ENCODE measurements at places on chromosomes 5 and 9.

DNA sequence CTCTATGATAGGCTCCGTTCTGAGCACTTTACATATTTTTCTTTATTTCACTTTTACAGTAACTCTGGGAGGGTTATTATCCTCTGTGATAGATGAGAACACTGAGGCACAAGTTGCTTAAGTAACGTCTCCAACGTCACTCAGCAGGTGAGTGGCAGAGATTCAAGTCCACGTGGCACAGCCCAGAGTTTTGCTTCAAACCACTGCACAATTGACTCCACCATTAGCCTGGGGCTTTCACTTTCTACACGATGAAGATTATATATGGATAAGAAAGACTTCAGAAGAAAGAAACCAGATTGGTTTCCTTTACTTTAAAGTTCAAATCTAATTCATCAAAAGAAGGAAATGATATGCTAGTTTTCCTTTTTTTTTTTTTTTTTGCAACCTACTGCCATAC, 245.9 kb downstream of the SYK start:
- DNase-seq, result no peak

GRCh38 chr5:75753182-75753581, 35.9 kb upstream of the POC5 start:
- no peak for DNase-seq

- no peak for DNase-seq
Observed at GRCh38 chr5:55456216-55456895, 78.4 kb downstream of the PLPP1 start.

DNA sequence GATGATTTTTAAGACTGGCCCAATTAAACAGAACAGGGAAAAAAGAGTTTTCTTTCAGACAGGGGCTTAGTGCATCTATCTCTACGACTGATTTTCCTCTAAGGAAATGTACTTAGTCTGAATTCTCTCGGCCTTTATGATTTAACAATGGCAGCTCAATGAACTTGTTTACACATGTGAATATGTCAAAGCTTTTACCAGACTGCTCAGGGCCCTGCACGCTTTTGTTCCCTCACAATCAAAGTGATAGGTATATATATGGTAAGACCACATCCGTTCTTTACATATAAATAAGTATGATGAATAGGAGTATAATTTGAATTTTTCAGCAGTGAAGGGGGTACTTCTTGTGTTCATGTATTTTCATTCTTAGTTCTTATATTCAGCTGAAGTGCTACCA, 27.6 kb downstream of the LEAP2 start:
- DNase-seq, result no peak

DNA sequence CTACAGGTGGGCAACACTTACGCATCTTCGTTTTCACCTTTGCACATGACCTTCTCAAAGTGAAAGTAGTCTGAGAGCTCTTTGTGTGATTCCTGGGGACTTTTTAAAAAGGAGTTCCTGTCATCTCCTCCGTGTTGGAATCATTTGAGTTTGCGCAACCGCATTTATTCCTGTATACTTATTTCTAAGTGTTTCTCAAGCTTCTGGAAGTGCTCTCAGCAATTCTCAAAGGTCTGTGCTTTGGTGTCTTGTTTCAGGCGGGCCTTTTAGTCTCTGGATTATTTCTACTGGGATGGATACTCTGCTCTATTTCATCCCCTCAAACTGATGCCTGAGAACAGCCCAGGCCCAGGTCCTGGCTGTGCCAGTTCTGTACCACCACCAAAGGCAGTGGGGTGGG, 226.5 kb upstream of the TUT7 start:
- DNase-seq, result no peak

DNA sequence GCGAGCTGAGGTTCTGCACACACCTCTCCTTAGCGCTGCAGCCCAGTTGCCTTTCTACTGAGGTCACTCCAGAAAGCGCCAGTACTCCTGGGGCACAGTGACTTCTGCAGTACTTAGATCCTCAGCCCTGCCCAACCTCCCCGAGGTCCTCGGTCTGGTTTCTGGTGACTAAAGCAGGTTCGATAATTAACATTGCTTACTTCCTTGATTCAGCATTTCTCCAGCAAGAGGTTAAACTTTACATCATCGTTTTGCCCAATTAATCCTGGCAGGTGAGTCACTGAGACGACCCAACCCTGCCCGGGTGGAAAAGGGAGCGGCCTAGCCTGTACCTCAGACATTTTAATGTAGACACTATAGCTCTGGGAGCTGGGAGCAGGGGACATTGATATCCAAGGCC, 77.6 kb downstream of the PLAC8L1 start:
- DNase-seq, result no peak

DNA sequence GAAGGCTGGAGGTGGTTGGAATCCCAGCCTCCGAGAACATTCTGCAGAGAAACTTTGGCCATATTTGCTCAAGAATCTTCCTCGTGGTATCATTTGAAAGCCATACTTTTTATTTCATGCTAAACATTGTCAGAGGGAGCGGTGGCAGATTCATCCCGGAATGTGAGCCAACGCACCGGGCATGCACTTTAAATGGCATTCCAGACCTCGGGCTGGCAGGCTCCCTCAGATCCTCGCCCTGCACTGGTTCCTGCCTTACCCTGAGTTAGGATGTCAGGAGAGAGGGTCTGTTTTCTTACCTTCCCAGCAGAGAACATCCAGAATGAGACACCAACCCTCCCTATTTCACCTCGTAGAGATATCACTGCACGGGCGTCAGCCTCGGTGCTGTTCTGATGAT, 33.8 kb downstream of the GDNF start:
- no peak for DNase-seq

DNA sequence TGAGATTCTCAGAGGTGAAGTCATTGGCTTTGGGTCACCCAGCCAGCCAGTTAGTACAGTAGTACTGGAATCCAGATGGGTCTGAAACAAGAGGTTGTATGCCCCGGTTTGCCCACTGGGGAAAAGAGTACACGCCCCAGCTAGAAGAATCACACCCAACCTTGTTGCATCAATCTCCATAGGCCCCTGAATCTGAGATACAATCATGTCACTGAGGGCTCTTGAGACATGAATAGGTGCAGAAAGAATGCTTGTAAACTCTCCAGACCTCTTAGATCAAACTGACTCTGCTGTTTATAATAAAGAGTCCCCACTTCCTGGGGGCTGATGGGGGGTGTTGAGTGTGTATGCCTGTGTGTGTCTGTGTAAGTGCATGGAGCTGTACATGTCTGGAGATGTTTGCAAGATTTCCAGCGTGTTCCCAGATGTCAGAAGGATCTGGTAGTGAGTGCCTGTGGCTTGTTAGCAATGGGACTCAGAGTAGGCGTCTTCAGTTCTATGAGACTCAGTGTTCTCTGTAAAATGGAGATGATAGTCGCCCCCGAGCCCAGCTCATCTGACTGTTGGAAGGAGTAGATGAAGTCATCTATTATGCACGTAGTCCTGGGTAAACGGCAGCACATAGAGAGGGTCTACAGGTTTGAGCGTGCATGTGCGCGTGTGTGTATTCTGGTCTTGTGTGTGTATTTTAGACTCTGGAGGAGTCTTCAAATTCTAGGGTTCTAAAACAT, 48.2 kb downstream of the COL27A1 start:
- DNase-seq, result no peak

DNA sequence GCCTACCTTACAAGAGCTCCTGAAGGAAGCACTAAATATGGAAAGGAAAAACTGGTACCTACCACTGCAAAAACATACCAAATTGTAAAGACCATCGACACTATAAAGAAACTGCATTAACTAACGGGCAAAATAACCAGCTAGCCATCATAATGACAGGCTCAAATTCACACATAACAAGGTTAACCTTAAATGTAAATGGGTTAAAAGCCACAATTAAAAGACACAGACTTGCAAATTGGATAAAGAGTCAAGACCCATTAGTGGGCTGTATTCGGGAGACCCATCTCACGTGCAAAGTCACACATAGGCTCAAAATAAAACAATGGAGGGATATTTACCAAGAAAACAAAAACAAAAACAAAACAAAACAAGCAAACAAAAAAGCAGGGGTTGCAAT, 49.4 kb downstream of the POU5F2 start:
- no peak for DNase-seq

GRCh38 chr5:139492700-139493192, 10.2 kb upstream of the STING1 start:
- no peak for DNase-seq

- DNase-seq, result no peak
Observed at GRCh38 chr9:99305820-99306811, 84.0 kb downstream of the SEC61B start.

- no peak for DNase-seq
Observed at GRCh38 chr5:167702014-167702413, 589.4 kb upstream of the WWC1 start.

DNA sequence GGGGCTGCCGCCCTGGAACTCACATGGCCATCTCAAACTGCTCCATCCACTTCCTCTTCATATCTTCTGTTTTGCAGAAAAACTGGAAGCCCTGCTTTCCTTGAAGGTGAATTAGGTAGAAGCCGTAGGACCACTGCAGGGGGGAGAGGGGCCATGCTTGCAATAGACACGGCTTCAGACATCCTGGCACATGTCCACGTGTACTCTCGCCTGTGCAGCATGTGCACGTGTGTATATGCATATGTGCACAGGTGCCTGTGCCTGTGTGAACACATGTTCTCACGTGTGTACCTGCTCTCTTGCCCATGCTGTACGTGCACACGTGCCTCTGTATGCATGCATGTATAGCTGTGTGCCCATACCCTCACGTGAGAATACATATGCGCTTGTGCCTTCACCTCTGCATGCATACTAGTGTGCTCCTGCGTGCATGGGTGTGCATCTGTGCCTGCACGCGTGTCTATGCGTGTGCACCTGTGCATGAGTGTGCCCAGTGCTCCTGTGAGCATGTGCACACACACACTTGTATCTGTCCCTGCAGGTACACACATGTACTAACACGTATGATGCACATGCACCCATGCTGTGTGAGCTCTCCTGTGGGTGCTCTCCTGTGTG, 47.7 kb upstream of the SARDH start:
- DNase-seq, result no peak

GRCh38 chr5:61790678-61791077, 458.6 kb downstream of the ZSWIM6 start:
- no peak for DNase-seq

- DNase-seq, result no peak
Observed at GRCh38 chr9:92713528-92713927, 43.6 kb upstream of the IPPK start.
